ENCODE measurements at places on chromosomes 4 and X. TPM values are rescaled to one million over a fixed set of nuclear protein-coding genes. Genes with fewer than 3 reads are reported as not detected.

DNA sequence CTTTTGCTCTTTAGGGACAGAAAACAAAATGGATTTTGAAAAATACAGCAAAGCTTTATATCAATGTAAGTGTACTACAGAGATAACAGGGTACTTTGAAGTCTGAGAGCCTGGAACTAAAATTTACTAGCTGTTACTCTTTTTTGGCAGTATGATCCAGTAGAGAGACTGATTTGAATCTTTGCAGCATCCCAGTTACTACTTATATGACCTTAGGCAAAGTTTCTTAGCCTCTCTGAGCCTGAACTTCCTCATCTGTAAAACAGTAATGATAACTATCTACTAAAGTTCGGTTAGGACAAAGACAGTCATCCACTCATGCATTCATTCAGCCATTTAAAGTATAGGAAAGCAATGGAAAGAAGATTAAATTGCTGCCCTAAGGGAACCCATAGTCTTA, 10.1 kb downstream of the BRWD3 start:
- H3K36me3 ChIP-seq = no peaks in the 10 kb centered on the region
- DNase-seq = no peak
- no peaks in the 10 kb centered on the region for H3K4me1 ChIP-seq
- no peaks in the 10 kb centered on the region for H3K27me3 ChIP-seq

DNA sequence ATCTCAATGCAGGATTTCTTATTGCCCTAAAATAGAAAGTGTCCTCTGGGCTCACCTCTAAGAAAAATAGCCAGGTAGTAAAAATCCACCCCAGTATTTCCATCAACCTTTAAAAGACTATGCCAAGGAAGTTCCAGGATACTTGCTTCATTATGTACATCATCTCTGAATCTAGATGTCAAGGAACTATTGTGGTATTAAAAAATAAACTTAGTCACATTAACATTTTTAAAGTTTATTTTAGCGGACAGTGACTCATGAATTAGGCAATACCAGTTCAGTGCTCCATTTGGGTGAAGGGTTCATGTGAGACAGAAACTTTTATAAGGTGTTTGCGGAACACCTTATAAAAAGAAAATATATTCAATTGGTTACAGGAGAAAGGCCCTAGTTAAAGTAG, 209.2 kb downstream of the ADAM29 start:
- no peak for DNase-seq
- H3K4me3 ChIP-seq = no peak overlapping the region
- no peaks in the 10 kb centered on the region for H3K4me1 ChIP-seq
- H3K27ac ChIP-seq = no peak overlapping the region
- no peaks in the 10 kb centered on the region for H3K36me3 ChIP-seq

The PTPN13 gene
- total RNA-seq = 107 TPM

DNA sequence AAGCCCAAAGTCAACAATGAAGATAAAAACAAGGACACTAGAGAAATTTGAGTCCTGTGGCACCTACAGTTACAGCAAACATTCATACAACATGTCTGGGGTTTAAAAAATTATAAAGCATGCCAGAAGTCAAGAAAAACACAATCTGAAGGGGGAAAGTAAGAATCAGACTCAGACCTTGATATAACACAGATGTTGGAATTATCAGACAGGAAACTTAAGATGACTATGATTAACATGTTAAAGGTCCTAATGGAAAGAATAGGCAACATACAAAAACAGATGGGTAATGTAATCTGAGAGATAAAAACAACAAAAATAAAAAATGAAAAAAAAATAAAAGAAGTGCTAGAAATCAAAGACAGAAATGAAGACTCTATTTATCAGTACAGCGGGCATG, 446.5 kb downstream of the SPRY1 start:
- no peak overlapping the region for H3K27ac ChIP-seq
- no peaks in the 10 kb centered on the region for H3K27me3 ChIP-seq
- no peak overlapping the region for H3K4me3 ChIP-seq

The TMEM165 gene
- 33.5 TPM for total RNA-seq

- no peaks in the 10 kb centered on the region for H3K27me3 ChIP-seq
- H3K4me3 ChIP-seq = no peak overlapping the region
- H3K27ac ChIP-seq = no peak overlapping the region
- H3K36me3 ChIP-seq = no peaks in the 10 kb centered on the region
Measured at GRCh38 chr4:122643257-122643656, 22.4 kb upstream of the IL21 start.

The TMSB15C gene
- total RNA-seq = 10.8 TPM

The RNF150 gene
- total RNA-seq = 2.7 TPM

DNA sequence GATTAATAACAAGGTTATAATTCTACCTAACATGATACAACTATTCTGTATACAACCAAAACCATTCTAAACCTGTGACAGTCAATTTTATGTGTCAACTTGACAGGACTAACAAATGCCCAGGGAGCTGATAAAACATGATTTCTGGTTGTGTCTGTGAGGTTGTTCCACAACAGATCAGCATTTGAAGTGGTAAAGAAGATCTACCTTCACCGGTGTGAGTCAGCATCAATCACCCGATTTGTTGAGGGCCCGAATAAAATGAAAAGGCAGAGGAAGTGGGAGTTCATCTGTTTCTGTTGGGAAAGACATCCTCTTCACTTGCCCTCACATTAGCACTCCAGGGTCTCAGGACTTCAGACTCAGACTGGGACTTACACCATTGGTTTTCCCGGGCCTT, 187.9 kb downstream of the MAB21L2 start:
- H3K4me3 ChIP-seq = no peak overlapping the region
- no peak for DNase-seq
- H3K27me3 ChIP-seq = no peaks in the 10 kb centered on the region
- no peaks in the 10 kb centered on the region for H3K36me3 ChIP-seq
- no peaks in the 10 kb centered on the region for H3K4me1 ChIP-seq
- no peak overlapping the region for H3K27ac ChIP-seq

The SLC9B1 gene
- 1.1 TPM for total RNA-seq

DNA sequence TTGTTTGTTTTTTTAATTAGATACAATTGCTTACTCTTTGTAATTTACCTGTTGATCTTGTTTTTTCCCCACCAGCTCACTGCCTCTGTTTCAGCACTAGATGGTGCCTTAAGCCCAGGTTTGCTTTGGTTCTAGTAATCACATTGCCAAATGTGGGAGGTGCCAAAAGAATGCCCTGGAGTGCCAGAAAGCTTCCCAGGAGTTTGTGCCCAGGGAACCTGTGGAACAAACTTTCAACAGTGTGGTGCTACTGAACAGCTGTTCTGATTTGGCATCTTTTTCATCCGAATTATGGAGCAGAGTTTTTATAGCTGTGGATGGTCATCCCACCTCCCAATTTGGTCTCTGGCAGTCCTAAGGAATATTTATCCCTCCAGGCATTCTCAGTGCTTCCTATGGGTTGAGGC, 1000.7 kb downstream of the STIM2 start:
- DNase-seq = peak; percentile 75
- H3K4me3 ChIP-seq = no peak overlapping the region
- H3K27ac ChIP-seq = no peak overlapping the region
- no peaks in the 10 kb centered on the region for H3K27me3 ChIP-seq
- H3K4me1 ChIP-seq = no peaks in the 10 kb centered on the region

GRCh38 chr4:124904723-124905388, 192.3 kb upstream of the ANKRD50 start:
- DNase-seq = no peak
- H3K4me1 ChIP-seq = peaks cover 13% of the 10 kb centered on the region
- no peak overlapping the region for H3K4me3 ChIP-seq
- no peaks in the 10 kb centered on the region for H3K27me3 ChIP-seq
- H3K36me3 ChIP-seq = no peaks in the 10 kb centered on the region

- no peaks in the 10 kb centered on the region for H3K27me3 ChIP-seq
- H3K27ac ChIP-seq = no peak overlapping the region
- DNase-seq = no peak
- H3K36me3 ChIP-seq = no peaks in the 10 kb centered on the region
- H3K4me1 ChIP-seq = no peaks in the 10 kb centered on the region
Measured at GRCh38 chr4:140085062-140085622, 68.8 kb downstream of the MAML3 start.

The FHIP1A gene
- total RNA-seq = 0.13 TPM

The REPS2 gene
- 0.04 TPM for total RNA-seq

GRCh38 chr4:123606946-123607542, 210.4 kb downstream of the SPRY1 start:
- H3K36me3 ChIP-seq = no peaks in the 10 kb centered on the region
- H3K27me3 ChIP-seq = no peaks in the 10 kb centered on the region
- no peak overlapping the region for H3K27ac ChIP-seq
- no peak overlapping the region for H3K4me3 ChIP-seq
- no peaks in the 10 kb centered on the region for H3K4me1 ChIP-seq
- DNase-seq = no peak

The RIPPLY1 gene
- total RNA-seq = not detected

DNA sequence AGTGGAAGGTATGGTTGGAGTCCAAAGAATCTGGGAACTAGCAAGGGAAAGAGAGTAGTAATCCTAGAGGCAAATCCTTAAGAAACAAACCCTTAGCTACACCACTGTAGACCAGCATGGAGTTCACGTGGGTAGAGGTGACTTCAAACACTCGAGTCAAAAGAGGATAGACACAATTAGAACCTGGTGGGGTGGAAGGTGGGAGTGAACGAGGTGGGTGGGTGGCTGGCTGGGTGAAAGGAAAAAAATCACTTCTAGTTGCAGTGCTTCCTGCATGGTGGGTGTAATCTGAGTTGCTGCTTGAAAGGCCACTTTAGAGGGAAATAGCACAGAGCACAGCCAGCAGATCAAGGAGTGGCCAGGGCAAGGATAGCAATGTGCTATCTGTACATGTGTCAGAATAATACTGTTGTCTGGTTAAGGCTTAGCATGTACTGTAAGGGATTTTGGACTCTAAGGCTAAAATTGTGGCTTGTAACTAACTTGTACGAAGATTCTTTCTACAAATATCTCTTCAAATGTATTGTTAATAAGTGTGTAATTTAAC, 356.2 kb downstream of the GRIA2 start:
- H3K27me3 ChIP-seq = no peaks in the 10 kb centered on the region
- H3K27ac ChIP-seq = no peak overlapping the region
- no peak for DNase-seq
- no peak overlapping the region for H3K4me3 ChIP-seq
- no peaks in the 10 kb centered on the region for H3K36me3 ChIP-seq

The SSX7 gene
- total RNA-seq = 2.2 TPM
